Activated gamma-delta T cell treated with anti-CD3 and anti-CD28 coated beads, Interleukin-2, amount 50 U/mL, for 16 hours (primary cell): ENCODE measurements at places on chromosomes 5 and 9.

DNA sequence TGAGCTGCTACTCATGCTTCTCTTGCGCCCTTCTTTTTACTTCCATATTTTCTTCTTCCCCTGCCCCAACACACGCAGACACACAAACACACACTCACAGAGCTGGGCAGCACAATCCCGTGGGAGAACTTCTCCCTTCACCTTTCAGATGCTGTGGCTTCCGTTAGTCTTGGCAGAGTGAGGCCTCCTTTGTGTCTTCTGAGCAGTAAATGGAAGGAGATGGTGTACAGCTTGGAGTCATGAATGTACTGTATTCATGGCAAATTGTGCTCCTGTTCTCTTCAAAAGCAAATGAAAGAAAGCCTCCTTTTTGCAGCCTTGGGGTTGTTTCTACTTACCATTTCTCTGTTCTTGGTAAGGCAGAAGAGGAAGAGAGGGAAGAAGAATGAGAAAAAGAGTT lies 456.6 kb upstream of the TLE4 start:
- no peak for DNase-seq

DNA sequence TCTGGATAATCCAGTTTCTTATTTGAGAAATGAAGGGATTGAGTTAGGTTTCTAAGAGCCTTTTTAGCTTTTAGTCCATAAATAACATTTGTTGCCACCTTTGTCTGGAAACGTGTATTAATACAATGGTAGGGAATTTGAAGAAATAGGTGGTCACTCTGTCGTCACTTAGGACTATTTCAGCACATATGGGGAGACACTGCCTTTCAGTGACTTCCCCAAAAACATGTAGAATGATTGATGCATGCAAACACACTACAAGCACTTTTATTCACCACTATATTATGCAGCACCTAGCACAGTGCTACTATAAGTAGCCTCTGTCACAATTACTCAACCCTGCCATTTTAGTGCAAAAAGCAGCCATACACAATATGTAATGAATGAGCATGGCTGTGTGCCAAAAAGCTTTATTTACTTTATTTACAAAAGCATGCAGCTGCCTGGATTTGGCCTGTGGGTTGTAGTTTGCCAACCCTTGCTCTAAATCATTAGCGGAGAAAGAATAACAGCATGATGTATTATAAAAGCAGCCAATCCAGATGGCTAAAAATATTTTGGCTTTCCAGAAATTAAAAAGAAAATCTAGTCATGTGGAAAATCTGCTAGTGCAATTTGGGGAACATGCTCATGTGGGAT lies 154.2 kb upstream of the HMHB1 start:
- DNase-seq = no peak

DNA sequence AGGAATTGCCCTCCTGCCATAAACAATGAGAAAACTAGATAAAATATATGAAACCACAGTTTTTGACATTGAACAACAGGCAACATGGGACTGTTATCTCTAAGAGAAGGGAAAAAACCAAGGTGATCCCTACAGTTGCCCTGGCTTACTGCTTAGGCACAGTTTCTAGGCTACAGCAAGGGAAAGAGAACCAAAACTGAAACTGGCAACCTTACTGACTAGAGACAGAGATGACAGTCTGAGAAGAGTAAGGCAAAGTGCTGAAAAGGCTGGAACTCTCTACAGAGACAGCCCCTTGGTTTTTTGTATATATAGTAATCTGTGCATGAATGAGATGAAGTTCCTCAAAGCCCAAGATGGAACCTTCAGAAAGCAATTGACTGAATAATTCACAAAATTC lies 36.2 kb upstream of the REEP2 start:
- no peak for DNase-seq

- DNase-seq = no peak
Observed at GRCh38 chr9:104686081-104686480, 8.2 kb upstream of the OR13D1 start.

DNA sequence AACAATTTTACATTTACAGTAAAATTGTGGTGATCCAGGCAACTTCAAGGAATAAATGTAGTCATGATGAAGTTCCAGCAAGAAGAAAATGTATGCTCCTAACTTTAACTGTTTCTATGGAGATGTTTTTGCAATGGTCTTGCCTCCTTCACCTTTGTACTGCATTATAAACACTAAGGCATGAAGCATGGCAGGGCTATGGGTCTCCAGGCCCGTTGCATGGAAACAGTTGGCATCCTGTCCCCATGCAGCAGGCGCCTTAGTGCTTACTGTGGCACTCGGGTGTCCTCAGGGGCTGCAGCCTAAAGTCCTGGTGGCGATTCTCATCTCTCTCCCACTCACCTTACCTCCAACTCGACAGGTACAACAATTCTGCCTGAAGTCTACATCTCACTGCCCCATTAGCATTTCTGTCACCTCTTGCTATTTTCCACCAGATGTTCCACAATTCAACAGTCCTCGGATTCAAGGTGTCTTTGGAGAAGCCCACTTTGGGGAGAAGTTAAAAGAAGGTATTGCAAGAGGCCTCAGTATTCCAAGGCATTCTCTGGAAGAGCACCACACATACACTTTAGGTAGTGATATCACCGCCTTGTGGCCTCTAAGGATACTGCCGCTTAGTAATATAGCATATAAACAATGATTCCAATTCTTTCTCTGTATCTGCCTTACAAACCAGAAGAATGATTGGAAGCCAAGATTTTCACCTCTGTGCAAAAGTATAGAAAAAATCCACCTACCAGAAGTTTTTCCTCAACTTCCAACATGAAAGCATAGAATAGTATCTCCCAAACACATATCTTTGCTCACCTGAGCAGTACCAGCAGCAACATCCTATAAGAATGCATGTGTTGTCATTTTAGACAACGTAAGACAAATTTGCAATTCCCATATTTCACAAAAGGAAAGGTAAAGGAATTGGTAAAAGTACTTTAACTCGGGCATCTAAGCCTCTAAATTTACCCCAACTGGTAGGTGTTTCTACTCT lies 5.1 kb downstream of the LIFR start:
- DNase-seq = no peak

GRCh38 chr5:60374409-60374808 lies 325.6 kb downstream of the DEPDC1B start:
- DNase-seq = no peak

- DNase-seq = no peak
Observed at GRCh38 chr9:126592461-126592860, 21.3 kb upstream of the LMX1B start.

DNA sequence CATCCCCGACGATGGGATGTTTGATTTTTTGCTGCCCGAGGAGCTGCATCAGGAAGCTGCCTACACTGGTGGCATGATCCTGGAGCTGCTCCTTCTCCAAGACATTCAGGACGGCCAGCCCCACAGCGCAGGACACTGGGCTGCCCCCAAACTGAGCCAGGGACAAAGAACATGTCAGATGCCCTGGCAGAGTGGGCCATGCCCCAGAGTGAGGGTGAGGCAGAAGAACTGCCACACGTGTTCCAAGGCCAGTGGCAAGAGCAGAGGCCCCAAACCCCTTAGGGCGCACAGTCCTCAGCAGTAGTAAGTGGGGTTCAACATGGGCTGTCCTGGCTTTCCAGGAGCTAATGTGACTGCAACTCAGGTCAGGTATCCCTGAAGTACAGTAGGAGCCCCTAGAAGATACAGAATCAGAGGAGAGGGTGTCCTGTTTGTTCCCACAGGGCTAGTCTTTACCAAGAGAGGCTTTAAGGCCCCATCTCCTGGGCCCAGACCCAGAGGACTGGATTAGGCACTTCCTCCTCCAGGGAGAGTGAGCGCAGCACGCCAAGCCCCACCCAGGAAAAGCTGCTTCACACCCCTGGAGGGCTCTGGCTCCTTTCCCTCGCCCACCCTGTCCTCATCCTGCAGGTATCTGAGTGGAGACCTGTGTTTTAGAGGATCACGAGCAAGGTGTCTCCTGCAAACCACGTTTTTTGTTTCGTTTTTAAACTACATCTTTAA lies 11.1 kb downstream of the HNRNPAB start:
- no peak for DNase-seq
